Stimulated activated CD4-positive, alpha-beta T cell treated with anti-CD3 and anti-CD28 coated beads, Interleukin-1b, Interleukin-23, amount 100 ng/mL, for 24 hours (primary cell): ENCODE measurements at places on chromosomes 3 and 15.
A peak's percentile ranks its signal among the peaks of the same experiment; 100 is the strongest.

GRCh38 chr3:188915127-188915526, 256.6 kb upstream of the TPRG1 start:
- DNase-seq = no peak

- DNase-seq = no peak
Observed at GRCh38 chr3:128276146-128276435, 122.8 kb downstream of the EEFSEC start.

GRCh38 chr3:1082108-1082507, 10.7 kb upstream of the CNTN6 start:
- no peak for DNase-seq

GRCh38 chr3:177283983-177284382, 86.7 kb upstream of the TBL1XR1 start:
- no peak for DNase-seq

DNA sequence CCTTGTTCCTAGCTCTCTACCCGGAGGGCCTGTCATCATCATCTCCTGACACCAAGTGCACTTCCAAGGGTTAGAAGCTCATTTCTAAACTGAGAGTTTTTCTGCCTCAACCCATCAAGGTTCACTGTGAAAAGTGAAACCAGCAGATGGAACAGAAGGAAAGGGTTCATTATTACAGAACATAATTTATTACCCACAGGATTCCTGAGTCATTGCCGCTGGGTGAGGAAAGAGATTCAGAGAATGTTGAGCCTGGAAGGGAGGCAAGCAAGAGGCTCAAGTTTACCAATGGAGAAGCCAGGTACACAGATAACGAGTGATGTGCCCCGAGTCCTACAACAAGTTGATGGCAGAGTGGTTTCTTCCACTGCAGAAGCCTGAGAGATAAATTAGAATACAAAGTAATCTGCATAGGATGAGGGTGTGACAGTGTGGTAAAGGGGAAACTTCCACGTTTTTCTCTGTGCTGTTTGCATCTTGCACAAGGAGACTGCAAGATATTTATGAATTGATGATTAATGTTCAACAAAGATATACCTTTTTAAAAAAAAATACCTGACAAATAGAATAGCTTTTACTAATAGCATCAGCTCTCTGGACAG, 80.5 kb upstream of the SETMAR start:
- no peak for DNase-seq

DNA sequence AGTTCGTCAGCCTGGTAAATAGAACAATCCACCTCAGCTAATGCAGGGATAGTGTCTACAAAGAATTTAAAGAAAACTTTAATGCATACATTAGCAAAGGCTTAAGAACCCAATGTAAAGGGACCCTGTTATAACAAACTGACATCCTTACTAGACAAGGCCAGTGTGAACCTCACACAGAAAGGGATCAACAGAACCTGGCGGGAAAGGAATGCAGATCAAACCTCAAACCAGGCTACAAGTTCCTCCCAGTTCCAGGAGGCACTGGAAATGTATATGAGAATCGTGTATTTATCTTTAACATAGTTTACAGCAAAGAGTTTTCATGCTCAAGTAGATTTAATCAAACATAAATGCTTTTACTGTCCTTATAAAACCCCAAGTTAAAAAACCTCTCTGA, 37.6 kb upstream of the ATP11B start:
- DNase-seq = no peak

DNA sequence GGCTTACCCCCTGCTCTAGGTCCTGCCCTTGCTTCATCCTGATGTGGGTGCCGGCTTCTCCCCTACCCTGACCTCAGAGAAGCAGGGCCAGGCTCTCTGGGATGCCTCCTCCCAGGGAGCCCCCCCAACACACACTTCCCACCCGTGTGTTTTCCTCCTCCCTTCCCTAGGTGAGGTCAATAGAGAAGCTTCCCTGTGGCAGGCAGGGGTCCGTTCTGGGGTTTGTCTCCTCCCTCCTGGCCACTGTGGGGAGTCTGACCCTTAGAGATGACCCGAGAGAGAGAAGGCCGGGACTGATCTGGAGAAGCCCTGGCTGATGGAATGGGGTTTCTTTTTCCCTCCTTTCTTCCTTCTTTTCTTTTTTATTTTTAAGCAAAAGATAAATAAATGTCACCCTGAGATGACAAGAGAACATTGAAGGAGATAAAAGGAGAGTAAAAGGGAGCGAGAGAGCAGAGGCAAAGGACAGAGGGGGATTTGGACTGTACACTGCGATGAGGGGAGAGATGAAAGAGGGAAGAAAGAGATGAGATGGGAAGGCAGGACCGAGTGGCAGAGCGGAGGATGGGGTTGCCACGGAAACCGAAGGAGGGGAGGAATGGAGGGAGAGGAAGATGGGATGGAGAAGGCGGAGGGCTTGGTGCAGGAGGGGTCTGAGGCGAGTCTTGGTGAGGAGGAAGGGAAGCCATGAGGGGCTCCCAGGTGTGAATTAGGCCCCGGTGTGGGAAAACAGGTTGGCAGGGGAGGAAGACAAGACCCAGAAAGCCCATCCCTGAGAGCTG, 48.4 kb downstream of the IDH2 start:
- no peak for DNase-seq

DNA sequence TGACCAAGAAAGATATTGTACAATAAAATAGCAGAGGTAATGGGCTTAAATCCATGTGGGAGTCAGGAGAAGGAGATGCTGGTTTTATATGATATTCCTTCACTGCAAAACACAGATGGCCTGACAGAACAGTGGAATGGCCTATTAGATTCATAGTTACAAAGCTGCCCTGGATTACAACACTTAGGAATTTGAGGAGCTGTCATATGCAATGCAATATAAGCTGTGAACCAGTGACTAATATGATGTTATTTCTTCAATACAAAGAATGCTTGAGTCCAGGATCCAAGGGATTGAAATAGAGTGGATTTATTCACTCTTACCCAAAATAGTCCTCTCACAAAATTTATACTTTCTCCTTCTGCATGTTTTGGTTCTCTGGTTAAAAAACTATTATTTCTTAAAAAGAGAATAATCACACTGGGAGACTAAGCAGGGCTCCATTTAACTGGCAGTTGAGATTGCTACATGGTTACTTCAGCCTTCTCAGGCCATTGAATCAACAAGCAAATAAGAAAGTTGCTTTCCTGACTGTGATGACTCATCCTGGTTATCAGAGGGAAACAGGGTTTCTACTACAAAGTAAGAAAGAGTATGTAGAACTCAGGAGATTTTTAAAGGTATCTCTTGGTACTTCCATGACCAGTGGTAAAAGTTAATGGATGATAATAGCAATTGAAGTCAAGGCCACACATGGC, 79.8 kb upstream of the ZPLD1 start:
- no peak for DNase-seq

GRCh38 chr3:49619649-49620048, 54.5 kb upstream of the APEH start:
- no peak for DNase-seq

GRCh38 chr3:11539218-11539617, 104.5 kb downstream of the VGLL4 start:
- DNase-seq = no peak

DNA sequence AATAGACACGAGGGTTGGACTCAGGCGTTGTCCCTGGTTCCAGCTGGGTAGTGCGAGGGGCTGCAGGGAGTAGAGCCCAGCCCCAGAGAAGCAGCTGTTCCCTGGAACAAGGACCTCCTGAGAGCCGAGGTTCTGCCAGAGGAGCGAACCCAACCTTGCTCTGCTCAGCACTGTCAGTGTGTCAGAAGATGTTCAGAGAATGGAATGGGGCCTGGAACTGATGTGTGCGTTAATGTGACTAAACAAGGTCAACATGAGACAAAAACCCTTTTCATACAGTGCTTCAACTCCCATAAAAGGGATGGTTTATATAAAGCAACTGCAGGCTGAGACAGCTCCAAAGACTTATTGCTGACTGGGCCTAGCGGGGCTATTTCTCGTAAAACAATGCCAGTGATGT, 35.5 kb upstream of the HACD2 start:
- no peak for DNase-seq

GRCh38 chr3:178794711-178795110, 258.5 kb downstream of the KCNMB2 start:
- DNase-seq = no peak

DNA sequence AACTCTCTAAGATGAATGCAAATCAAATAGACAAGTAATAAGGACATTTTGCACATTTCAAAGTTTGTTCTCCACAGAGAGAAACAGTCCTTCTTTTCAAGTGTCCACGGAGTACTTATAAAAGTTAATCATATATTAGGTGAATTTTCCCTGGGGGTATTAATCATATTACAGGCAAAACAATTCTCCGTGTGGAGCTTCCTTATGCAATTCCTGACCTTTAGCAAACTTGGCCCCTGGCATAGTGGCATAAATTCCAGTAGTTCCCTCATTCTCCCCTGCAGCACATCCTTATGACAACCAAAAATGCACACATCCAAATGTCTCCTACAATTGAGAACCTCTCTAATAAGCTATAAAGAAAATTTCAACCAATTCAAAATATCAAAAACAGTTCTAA, 34.4 kb downstream of the FSIP1 start:
- DNase-seq = no peak

- DNase-seq = no peak
Observed at GRCh38 chr3:53035825-53036619, 9.9 kb downstream of the SFMBT1 start.

GRCh38 chr3:63791974-63792373, 27.1 kb upstream of the C3orf49 start:
- DNase-seq = no peak

GRCh38 chr3:140467104-140467577, 210.7 kb upstream of the TRIM42 start:
- no peak for DNase-seq

GRCh38 chr3:137970914-137971831, 38.8 kb upstream of the CLDN18 start:
- no peak for DNase-seq

- no peak for DNase-seq
Observed at GRCh38 chr3:49886922-49887265, 16.8 kb downstream of the MST1R start.

DNA sequence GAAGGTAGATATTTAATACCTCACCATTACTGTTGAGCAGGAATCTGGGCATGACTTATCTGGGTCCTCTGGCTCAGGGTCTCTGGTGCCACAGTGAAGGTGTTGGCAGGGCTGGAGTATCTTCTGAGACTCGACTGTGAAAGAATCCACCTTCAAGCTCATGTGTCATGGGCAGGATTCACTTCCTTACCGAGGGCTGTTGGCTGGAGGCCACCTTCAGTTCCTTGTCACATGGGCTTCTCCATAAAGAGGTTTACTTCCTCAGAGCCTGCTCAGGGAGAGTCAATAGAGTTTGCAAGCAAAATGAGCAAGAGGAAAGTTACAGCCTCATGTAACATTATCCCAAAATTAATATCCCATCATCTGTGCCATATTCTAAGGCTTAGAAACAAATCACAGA, 459.5 kb downstream of the NR2F2 start:
- DNase-seq = no peak

DNA sequence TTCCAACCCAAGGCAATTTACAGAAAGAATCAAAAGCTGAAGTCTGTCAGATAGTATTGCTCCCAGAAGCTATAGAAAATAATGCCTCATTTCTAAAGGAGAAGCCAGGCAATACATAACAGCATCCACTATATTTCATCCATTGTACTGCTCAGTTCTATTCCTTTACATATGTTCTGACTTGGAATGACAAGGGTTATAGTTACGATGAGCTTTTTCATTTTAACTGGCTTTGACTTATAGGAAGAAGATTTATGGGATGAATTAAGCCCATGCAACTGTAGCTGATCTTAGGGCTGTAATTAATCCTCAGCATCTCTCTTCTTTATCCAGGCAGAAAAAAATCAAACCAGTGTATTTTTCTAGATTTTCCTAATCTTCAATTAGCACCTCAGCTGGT, 676.3 kb upstream of the CCDC54 start:
- DNase-seq = no peak

- no peak for DNase-seq
Observed at GRCh38 chr3:185717121-185717520, 107.7 kb downstream of the IGF2BP2 start.

- DNase-seq = no peak
Observed at GRCh38 chr3:78287085-78287484, 1247.2 kb downstream of the ROBO2 start.

- peak; percentile 66 for DNase-seq
Observed at GRCh38 chr15:52528564-52529340, at the start of gene MYO5A. Gene MYO5A (minus strand): TSS chr15:52528880. CDS start chr15:52528806, 74 bp downstream.

- DNase-seq = no peak
Observed at GRCh38 chr15:70853318-70853972, 512 bp downstream of the LARP6 start.

DNA sequence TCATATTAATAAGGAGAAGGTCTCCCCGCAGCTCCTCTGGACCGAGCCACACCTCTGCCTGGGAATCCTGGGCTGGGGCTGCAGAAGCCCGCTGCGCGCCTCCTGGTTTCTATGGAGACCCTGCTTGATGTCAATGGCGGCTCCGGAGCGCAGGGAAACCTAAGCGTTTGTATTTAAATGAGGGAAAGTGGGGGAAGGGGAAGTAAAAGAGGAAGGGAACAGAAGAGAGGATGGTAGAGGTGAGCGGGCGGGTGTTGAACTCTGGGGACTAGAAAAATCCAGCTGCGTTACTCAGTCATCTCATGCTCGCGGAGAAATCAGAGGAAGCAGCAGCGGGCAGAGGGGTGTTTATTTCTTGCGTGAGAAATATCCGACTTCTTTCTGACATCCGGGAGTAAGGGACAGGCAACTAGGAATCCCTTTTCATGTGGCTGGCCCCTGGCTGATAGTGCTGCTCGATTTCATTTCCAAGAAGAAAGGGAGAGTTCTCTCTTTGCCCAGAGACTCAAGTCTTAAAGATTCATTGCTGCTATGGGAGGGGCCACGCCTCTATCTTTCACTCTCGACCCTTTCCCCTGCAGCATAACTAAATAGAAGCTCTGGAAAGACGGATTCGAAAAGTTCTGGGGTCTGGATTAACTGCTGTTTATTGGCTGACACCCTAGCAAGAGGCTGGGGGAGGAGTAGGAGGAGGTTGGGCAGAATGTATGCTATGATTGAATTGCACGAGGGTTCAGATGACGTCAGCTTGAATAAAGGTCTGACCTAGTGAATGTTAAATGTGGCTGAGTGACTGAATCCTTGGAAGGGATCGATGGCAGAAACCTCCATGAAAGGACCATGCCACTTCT, 110.5 kb upstream of the GAP43 start:
- no peak for DNase-seq

- no peak for DNase-seq
Observed at GRCh38 chr3:186167646-186168395, 58.9 kb upstream of the ETV5 start.
